Stimulated activated CD8-positive, alpha-beta memory T cell treated with anti-CD3 and anti-CD28 coated beads, Interleukin-2, amount 100 ng/mL, for 1 hour (primary cell): ENCODE measurements at places on chromosomes 6 and 20.

DNA sequence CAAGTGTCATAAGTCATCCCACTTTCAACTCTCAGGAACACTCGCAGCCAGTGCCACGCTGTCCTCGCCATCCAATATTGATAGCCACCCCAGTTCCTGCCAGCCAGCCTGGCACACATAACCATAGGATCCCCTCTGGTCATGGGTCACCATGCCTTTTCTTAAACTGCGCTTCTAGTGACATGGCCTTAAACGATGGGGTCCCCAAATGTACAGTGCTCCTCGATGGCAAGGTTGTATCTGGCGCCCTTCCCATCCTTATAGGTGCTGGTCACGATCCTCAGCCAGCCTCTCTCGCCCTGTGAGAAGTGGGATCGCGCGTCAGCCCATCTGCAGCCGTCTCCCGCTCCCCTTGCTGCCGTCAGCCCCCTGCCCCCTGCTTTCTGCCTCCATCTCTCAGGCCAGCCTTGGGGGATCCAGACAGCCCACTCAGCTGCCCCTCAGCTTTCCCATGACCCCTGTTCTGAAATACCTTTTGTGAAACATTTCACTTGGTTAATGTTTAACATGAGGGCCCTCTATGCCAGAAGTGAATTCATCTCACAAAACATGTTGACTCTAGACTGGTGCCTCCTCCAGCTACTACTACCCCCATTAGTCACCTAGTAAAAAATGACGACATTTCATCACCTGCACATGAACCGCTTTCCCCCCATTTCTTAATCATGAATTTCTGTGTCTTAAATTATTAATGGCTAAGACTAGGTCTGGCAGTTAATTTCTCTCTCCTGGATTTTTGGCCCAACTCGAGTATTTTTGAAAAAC is 11.4 kb downstream of the CTSZ start:
- DNase-seq = no peak

GRCh38 chr6:32329141-32329540 is 42.6 kb downstream of the TSBP1 start:
- DNase-seq = no peak

DNA sequence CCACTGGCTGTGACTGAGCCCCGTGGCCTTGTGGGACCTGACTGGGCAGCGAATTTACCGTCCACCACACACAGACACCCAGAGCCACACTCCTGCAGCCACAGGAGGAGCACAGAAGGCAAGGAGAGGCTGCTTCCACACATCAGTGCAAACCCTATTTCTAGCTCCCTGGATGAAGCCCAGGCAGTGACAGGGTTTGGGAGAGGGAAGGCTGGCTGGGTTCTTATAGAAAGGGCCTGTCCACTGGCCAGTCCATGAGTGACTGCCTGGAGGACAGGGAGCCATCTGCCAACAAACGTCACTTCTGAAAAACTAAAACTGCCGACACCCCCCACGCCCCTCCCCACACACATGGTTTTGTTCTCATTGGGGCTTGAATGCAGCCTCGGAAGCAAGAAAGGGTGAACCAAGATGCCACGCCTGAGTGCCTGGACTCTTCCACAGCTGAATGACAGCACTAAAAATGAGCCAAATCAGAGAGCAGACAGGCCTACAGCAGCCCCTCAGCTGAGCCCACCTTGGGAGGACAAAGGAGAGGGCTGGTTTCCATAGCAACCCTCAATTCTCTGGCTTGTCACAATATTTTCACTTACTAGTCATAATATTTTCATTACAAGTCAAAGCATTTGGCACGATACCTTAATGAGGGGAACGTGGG is 38.4 kb downstream of the RRBP1 start:
- DNase-seq = no peak

GRCh38 chr6:21971541-21971940 is 325.3 kb downstream of the PRL start:
- DNase-seq = no peak

DNA sequence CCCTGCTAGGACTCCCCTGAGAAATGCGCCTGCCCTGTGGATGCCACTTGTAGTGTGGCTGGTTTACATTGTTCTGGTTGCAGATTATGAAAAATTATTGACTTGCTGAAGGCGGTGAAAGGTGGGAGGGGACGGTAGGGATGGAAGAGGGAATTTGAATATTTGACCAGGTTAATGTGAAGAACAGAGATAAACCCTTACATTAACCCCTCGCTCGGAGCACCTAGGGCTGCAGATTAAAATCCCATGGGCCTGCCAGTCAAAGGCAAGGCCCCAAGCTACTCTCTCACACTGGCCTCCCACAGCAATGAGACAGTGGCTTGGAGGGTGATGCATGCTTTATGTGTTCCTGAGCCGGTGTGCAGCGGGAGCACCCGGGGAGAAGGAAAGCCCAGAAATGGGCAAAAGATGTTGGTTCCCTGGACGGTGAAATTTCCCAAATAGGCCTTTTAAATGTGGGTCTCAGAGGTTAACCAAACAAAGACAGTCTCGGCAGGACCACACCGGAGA is 2.5 kb downstream of the FOXF2 start:
- no peak for DNase-seq

DNA sequence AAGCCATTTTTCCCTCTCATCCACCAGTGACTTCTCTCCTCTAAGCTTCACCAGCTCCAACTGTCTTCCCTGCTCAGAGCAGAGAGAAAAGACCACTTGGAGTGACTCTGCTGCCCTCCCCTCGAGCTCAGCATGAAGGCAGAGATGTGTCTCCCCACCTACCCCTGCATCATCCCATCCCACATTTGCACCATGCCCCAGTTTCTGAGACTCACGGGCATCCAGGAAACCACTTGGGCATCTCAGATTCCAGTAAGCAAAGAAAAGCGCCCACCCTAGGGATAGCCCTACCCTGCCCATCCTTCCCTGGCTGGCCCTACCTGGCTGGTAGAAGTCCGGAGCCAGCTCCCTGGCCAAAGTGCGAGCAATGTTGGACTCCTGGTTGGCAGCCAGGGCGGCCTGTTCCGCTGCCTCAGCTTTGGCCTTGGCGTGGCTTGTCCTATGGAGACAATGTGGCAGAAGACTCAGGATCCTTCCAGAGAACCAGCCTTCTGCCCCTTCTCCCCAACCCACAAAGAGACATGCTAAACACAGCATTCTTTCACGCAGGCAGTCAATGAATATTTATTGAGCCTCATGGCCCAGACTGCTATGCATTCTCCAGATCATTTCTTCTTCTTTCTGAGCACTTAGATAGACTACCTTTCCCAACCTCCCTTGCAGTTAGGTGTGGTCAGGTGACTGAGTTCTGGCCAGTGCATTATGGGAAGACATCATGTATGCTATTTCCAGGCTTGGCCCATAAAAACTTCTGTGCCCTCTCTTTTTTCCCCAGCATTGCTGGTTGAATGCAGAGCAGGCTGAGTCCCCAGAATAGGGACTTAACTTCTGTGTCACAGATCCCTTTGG is 68.6 kb downstream of the JPH2 start:
- no peak for DNase-seq

DNA sequence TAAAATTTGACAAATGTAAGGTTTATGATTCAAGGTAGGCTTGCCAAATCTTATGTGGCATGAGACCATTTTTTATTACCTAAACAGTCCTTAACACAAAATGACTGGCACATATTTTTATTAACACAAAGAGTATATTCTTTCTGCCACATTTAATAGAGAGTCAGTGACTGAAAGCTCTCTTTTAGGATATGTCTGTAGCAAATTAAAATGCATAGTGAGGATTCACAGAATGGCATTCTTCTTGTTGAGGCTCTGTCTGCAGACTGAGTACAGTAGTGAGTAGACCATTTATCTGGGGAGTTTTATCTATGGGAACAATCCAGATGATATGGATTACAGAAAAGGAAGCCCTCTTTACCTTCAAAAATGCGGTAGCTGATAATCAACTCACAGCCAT is 56.5 kb downstream of the HAO1 start:
- no peak for DNase-seq

DNA sequence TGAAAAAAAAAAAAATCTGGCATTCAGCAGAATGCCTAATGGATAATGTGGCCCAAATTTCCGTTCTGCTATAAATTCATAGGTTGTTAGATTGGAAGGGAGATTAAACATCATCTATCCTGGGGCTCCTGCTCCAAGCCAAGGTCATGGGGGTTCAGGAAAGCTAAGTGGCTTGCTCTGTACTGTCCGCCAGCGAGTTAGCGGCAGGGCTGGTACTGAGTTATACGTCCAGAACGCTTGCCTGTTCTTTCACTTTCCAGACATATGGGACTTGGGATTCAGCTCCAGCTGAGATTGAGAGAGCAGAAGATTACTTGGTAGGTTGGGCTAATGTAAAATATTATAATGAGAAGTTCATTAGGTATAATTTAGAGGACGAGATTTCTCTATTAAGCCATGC is 858 bp downstream of the RWDD1 start:
- no peak for DNase-seq

DNA sequence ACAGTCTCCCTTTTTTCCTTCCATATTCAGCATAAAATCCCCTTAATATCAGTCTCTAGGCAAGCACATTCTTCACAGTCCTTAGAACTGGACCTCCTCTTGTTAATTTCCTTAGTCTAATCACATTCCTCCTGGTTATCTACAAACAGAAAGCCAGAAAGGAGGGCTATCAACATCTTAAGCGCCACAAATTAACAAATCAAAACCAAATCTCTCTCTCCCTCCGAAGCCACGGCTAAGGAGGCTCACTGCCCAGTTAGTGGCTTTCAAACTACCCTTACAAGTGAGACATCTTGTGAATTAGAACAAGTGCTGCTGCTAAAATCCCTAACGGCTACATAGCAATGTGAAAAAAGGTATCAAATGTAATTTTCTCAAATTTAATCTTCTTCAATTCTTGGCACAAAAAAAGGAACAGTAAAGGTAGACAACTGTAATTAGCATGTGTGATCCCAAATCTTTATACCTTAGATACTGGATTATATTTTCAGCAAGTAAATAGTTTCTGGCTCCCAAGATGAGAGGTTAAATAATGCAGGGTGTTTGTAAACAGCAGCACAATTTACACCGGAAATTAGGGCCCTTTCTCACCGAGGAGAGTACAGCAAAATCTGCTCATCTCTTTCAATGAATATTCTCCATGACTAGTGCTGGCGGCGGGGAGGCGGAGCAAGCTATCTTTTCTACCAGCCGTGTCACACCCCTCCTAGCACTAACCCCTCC is 1.4 kb upstream of the TRIM39 start:
- peak; percentile 61 for DNase-seq

GRCh38 chr6:44169154-44169553 is 10.5 kb downstream of the CAPN11 start:
- no peak for DNase-seq

DNA sequence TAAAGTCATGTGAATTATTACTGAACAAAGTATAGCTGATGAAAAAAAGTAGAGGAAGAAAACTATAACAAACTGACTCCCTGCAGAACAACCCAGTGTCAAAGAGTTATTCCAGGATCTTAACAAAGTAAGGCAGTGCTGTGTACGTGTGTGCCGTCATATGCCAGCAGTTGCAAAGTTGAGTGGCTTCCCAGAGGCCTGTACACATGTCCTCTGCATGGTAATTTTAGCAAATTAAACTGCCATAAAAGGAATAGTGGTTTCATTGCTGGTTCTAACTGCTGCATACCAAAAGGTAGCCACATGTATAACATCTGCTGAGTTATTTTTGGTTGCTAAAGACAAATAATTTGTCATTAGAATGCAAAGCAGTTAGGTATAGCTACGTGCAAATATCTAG is 44.8 kb downstream of the RIPOR2 start:
- DNase-seq = no peak

- no peak for DNase-seq
Measured at GRCh38 chr6:138593124-138593877, 94.0 kb upstream of the NHSL1 start.

GRCh38 chr20:46359233-46359751 is 47.1 kb downstream of the ELMO2 start:
- DNase-seq = no peak

DNA sequence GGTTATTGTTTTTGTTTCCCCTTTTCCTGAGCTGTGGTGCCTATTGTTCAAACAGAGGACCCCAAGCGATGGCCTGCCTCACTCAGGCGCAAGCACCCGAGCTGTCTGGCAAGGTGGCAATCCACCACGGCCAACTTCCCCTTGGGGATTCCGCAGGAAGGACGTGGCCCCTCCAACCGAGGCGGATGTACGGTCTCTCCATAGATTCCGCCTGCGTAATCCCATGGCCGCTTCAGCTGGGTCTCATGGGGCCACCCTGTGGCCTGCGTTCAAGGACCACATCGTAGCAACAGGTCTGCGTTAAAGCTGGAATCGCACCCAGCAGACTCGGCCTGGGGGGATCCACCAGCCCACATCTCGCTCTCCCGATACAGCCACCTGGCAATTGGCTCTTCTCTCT is 79.9 kb downstream of the CEBPB start:
- DNase-seq = no peak

- DNase-seq = no peak
Measured at GRCh38 chr20:20664795-20665589, 47.5 kb downstream of the RALGAPA2 start.

- DNase-seq = no peak
Measured at GRCh38 chr6:43278524-43279078, 19.5 kb upstream of the SLC22A7 start.
